ENCODE measurements at places on chromosomes 4 and X.

DNA sequence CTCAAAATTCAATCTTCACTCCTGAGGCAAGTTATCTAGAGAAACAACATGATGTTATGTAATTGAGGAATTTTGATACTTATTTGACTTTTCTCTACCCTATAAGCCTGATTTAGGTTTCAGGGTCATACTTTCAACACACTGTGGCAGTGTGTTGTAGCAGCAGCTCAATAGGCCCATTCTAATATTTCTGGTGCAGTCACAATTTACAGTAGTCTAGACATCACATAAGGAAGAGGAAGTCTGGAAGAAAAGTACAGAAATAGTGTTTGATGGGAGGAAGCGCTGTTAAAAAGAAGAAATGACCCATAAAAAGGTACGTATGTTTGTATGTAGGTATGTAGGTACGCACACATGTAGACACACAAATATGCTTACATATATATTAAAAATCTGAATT lies 194.3 kb downstream of the ARHGAP24 start:
- DNase-seq: no peak

- peak; percentile 16 for DNase-seq
These were observed 128.5 kb downstream of the LARP7 start for GRCh38 chr4:112765317-112765974.

DNA sequence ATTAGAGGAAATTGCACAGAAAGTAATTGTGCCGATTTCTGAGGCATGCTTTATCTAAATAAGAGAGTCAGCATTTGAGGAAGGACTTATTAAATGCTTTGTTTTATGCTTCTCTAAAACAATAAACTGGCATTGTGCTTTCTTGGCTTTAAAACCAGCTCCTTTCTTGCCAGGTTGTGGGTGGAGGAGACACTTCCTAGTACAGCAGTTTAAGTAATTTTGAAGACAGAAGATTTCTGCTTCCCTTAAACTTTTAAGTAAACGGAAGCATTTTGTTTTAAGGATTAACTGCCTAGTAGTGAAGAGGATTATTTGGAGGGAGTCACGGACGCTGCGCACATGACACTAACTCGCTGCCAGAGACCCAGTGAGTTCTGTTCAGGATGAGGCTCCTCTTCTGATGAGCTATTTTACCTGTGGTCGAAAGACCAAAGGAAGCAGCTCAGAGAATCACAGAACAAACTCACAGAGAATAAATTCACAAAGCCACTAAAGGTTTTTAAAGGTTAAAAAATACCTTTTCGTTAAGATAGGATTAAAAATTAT lies 169.5 kb downstream of the TLL1 start:
- DNase-seq: no peak

GRCh38 chrX:150616179-150616862 lies 47.9 kb downstream of the MTM1 start:
- DNase-seq: no peak

GRCh38 chrX:64202808-64203325 lies 2.6 kb downstream of the AMER1 start:
- no peak for DNase-seq

GRCh38 chrX:149511081-149511480 lies 6.0 kb upstream of the IDS start:
- no peak for DNase-seq

- no peak for DNase-seq
These were observed 33.9 kb upstream of the MAPK10 start for GRCh38 chr4:86393749-86394148.

DNA sequence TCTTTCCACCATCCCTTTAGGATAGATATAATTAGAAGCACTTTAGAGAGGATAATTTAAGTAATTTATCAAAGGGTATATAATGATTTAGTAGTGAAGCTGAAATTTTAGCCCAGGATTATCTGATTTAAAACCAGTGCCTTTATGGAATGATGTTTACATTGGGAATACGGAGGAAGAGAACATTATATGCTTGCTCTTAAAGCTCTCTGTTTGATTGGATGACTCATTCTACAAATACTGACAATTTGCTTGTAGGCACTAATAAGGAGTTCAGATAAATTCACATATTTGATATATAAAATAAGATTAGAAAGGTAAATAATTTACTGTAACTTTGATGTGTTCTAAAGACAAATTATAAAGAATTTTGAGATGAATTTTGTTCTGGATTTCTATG lies 84.7 kb downstream of the SH3BGRL start:
- DNase-seq: no peak

GRCh38 chrX:47200385-47201150 lies 6.9 kb downstream of the UBA1 start:
- no peak for DNase-seq

- no peak for DNase-seq
These were observed 80.8 kb upstream of the TLR2 start for GRCh38 chr4:153603258-153603657.

DNA sequence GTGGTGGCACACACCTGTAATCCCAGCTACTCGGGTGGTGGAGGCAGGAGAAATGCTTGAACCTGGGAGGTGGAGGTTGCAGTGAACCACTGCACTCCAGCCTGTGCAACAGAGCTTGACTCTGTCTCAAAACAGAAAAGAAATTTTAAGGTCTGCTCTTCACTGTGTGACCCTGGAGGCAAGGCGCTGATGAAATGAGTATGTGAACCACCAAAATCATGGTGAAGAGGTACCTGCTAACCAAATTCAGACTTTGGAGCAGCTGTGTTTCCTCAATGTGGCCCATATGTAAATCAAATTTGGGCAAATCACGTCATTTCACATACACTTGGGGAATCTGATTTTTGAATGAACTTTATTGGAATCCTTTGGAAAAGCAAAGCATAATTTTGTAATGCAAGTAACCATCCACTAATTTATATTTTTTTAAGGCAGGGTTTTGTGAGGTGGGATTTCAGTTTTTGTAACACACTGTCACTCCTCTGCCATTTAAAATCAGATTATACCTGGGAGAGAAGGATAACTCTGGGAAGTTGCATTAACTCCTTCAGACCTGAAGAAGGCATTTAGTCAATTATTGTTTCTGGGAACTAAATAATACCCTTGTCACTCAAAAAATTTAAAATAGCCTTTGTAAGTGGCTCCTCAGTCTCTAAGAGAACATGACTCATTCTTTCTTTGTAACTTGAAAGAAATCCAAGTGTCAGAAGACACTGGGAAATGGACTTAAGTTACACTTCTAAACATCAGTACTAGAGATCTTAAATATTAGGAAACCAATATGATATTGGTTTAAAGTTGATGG lies 24.0 kb downstream of the DOCK11 start:
- no peak for DNase-seq

DNA sequence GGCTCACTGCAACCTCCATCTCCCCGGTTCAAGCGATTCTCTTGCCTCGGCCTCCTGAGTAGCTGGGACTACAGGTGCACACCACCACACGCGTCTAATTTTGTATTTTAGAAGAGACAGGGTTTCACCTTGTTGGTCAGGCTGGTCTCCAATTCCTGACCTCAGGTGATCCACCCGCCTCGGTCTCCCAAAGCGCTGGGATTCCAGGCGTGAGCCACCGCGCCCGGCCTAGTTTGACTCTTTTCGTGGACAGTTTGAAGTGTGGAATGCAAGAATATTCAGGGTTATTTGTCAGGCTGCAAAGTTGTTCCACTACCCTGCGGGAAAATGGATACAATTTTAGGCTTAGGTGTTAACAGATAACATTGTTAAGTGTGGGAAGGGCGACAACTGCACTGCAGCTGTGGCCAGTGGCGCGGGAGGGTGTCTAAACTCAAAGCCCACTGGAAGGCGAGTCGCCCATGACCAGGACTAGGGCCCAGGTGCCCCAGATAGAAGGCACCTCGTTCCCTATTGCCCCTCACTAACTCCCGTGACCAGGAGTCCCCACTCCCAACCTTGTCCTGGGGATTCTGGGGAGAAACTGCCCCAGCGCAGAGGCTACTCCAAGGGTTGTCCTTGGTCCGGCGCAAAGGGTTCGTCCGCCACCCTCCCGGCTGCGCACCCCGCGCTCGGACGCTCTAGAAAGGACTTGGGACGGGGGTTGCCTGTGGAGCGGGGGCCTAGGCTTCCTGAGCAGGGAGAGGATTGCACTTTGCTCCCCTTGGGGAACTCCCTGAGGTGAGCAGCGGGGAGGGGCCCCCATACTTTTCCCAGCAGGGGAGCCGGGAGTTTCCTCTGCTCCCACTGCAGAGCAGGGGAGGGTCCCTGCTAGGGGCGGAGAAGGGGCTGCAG lies 1.1 kb upstream of the CD99 start:
- no peak for DNase-seq

GRCh38 chrX:12974305-12974795 lies 560 bp upstream of the TMSB4X start:
- DNase-seq: peak; percentile 33

- no peak for DNase-seq
These were observed 246.8 kb downstream of the QDPR start for GRCh38 chr4:17265139-17265538.

- peak; percentile 29 for DNase-seq
These were observed 52.8 kb upstream of the ANKRD17 start for GRCh38 chr4:73311428-73311827.

DNA sequence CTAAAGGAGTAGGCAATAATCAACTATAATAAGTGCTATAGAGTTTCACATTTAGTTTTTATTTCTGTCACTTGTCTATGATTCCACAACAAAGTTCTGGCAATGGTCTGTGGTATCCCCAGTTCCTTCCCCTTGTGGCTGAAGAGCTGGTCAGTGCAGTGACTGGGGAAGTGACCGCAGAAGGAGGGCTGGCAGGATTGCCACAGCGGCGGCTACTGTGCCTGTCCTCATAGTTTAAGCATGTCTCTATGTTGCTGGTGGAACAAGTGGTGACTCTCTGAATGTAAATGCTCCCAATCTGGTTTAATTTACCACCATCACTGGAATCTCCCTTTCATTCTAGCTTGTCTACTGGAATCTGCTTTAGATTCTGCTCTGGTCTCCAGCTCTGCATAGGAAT lies 170.6 kb upstream of the GK2 start:
- DNase-seq: no peak

- no peak for DNase-seq
These were observed 13.8 kb upstream of the SMS start for GRCh38 chrX:21926527-21927278.

- no peak for DNase-seq
These were observed 79.5 kb downstream of the HMGB2 start for GRCh38 chr4:173254646-173255045.

GRCh38 chr4:7275067-7275466 lies 82.7 kb downstream of the SORCS2 start:
- no peak for DNase-seq

DNA sequence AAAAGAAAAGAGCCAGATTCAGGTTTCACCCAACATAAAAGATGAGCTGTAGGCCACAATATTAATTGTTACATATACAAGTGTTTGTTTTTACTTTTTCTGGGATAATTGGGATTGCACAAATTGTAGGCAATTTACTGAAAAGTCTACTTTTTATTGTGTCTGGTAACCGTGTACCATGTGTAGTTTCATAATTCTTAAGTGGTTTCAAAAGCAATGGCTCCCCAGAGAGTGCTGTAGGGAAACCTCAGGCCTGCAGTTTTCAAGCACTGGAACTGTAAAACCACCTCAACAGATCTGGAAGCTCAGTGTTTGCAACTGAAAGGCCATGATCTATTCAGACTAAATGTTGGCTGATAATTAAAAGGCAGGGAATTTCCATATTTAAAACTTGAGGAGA lies 53.9 kb upstream of the MMAA start:
- DNase-seq: no peak

GRCh38 chr4:3645711-3646679 lies 113.8 kb upstream of the LRPAP1 start:
- DNase-seq: no peak

DNA sequence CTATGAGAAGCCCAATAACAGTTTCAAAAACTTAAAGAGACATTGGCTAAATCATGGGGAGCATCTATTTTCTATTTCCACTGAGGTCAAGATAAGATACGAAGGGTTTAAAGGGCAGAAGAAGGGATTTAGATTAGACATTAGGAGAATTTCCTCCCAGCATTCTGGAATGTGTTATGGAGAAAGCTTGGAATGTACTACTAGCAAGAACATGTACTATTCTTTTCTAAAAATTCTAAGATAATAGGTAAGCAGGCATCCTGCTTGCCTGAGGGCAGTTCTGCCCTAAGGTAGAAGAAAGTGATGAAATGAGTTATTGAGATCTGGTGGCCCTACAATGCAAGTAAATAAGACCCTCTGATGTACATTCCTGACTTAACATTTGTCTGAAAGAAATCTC lies 279.2 kb downstream of the NR3C2 start:
- no peak for DNase-seq

- peak; percentile 40 for DNase-seq
These were observed 487 bp downstream of the HMGB2 start for GRCh38 chr4:173333658-173334084.

GRCh38 chr4:112201915-112202505 lies 29.6 kb upstream of the AP1AR start:
- no peak for DNase-seq

DNA sequence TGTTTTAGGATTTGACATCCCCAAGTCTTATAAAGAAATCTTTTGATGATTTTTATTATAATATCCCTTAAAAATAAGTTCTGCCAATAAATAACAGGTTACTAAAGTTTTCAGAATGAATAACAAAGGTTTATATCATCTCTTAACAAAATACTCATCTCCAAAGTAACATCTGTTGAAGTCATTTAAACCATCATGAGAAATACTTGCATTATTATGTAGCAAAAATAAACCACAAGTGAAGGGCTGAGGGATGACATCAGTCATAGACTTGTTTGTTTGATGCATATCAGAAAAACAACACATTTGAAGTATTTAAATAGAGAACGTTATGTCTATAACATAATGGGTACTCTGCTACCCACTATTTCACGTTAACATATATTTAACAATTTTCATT lies 114.9 kb downstream of the SPOCK3 start:
- DNase-seq: no peak

GRCh38 chr4:24322995-24323394 lies 261.4 kb downstream of the DHX15 start:
- no peak for DNase-seq

- DNase-seq: peak; percentile 43
These were observed 434.7 kb downstream of the PACRGL start for GRCh38 chr4:21134994-21135393.

- DNase-seq: no peak
These were observed 359.0 kb upstream of the MAGEB16 start for GRCh38 chrX:35439034-35439660.

All from NCI-H1105 treated with DMSO at 0.1 percent for 48 hours (cell line).